ENCODE measurements at places on chromosomes 11 and 22.

DNA sequence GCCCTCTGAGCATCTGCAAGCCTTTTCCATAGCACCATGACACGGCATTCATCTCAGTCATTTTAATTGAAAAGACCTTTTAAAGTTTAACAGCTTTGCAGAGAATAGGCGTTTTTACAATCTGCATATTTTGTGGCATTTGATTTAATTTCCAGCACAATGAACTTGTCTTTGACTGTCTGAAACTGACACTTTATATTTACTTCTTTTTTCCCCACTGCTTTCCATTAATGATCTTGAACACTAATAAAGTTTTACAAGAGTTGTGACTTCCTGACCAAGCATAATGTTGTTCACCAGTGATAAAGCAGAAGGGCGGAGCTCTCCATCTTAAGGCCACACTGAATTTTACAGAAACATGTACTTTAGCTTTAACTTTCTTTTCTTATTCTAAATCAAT is 548.7 kb downstream of the FAM181B start:
- ATAC-seq, result no peak

DNA sequence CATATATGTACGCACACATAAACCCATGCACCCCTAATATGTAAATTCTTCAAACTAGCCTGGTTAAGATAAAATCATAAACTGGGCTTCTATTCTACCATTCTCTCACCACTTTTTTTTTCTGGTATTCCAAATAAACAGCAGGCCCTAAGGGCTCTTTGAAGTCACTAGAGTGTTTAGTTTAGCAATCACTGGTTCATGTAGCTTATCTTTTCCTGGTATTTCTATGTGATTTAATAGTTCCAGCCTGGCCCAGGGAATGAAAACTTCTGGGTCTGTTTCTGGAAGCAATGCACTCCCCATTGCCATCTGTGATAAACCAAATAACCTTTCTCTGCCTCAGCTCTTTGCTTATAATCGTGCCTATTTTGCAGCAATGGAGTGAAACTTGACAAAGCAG is 10.7 kb upstream of the MPPED2 start:
- no peak for ATAC-seq

DNA sequence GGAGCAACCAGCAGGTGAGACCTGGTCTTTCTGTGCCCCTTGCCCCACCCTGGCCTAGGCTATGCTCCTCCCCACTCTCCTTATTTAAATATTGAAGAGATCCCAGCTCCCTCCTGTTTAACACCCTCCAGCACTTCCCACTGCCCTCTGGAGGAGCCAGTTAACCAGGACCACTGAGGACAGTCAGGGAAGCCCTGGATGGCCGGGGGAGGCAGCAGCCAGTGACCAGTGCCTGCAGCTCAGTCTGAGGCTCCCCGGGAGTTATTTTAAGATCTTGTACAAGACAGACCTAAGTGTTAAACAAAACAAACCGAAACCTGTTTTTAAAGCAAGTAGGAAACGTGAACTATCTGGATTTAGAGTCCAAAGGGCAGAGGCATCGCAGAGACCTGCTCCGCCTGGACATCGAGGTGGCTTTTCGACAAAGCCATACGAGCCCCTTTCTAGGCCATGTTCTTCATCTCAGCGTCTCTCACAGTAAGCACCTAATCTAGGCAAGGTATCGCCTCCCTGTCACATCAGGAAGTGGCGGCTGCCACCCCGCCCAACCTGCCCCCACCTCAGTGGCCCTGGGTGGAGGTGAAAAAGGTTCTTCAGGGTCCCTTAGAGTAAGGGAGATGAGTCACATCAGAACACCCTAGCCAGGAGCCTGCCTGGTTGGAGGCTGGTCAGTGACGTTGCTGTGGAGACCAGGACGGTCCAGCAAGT is 35.2 kb downstream of the TRMU start:
- no peak for ATAC-seq

- no peak for ATAC-seq
These were observed 7.2 kb upstream of the IL10RA start for GRCh38 chr11:117978991-117979390.

GRCh38 chr11:44264438-44264749 is 45.5 kb downstream of the ALX4 start:
- ATAC-seq, result no peak

DNA sequence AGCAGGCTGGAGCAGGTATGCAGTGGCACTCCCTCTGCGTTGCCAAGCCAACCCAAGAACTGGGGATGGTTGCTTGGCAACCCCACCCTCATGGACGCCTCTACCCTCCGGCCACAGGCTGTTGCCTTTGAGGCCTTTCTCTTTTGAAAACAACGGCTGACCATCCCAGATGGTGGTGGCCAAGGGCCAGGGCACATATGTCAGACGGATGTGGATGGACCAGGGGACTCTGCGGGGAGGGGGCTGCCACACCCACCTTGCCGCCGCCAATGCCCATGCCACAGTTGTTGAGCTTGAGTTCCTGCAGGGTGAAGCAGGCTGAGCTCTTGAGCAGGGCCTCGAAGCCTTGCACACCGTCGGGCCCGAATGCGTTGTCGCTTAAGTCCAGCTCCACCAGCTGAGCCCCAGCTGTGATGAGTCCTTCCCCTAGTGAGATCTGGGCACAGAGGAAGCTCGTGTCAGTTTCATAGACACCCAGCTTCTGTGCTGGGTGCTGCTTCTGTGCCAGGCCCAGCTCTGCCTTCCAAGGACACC is 21.5 kb downstream of the RANGAP1 start:
- no peak for ATAC-seq

DNA sequence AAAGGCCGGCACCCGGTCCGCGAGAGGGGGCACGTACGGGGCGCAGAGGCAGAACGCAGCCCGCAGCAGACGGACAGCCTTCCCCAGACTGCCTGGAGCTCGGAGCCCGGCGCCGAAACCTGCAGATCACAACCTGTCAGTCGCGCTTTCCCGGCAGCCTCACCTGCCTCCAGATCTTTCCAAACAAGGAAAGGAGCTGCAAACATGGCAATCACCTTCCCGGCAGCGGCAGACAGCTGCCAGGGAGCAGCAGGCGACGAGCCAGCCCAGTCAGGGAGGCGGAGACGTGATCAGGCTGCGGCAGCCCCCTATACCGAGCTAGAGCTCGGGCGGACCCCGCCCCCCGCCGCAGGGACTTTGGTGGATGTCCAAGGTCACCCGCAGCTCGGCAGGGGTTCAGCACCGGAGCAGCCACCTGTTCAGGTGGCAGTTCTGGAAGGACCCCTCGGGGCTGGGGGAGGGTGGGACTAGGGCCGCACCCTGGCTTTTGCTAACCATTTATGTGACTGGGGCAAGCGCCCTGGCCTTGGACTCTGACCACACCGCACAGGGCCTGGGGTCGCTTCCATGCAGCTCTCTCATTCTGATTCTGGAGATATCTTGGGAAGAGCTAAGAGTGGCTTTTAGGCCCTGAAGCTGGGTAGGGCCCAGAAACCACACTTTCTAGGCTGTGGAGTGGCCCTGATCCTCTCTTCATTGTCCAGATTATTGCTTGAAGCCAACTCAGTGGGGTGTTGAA is 143.8 kb downstream of the NECTIN1 start:
- no peak for ATAC-seq

- ATAC-seq, result no peak
These were observed 547.5 kb downstream of the TBC1D22A start for GRCh38 chr22:47309946-47310345.

DNA sequence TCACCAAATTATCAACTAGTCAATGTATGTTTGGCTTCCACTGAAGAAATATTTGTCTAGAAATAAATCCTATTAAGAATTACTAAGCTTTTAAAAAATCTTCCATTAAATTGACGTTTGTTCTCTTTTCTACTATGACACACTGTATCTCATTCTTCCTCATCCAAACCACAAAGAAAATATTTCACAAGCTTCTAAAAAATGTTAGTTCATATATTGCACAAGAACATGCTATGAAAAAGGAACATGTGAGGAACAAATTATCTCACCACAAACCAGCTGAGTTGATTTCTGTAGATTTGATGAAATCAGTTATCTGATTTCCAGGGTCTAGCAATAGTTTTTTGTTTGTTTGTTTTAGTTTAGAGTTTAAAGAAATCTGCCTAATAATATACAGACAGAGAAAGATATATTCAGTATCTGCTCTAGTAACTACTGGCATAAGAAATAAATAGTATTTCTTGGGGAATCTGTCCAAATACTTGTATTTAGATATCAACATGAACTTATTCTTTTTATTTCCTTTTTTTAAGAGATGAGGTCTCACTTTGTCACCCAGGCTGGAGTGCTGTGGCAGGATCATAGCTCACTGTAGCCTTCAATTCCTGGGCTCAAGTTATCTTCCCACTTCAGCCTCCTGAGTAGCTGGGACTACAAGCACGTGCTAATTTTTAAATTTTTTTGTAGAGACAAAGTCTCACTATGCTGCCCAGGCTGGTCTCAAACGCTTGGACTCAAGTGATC is 161.7 kb downstream of the ATG16L2 start:
- ATAC-seq, result peak; percentile 81

GRCh38 chr11:518463-519202 is 11.6 kb upstream of the RNH1 start:
- peak; percentile 95 for ATAC-seq

- no peak for ATAC-seq
These were observed 19.4 kb downstream of the SUSD2 start for GRCh38 chr22:24200619-24201212.

DNA sequence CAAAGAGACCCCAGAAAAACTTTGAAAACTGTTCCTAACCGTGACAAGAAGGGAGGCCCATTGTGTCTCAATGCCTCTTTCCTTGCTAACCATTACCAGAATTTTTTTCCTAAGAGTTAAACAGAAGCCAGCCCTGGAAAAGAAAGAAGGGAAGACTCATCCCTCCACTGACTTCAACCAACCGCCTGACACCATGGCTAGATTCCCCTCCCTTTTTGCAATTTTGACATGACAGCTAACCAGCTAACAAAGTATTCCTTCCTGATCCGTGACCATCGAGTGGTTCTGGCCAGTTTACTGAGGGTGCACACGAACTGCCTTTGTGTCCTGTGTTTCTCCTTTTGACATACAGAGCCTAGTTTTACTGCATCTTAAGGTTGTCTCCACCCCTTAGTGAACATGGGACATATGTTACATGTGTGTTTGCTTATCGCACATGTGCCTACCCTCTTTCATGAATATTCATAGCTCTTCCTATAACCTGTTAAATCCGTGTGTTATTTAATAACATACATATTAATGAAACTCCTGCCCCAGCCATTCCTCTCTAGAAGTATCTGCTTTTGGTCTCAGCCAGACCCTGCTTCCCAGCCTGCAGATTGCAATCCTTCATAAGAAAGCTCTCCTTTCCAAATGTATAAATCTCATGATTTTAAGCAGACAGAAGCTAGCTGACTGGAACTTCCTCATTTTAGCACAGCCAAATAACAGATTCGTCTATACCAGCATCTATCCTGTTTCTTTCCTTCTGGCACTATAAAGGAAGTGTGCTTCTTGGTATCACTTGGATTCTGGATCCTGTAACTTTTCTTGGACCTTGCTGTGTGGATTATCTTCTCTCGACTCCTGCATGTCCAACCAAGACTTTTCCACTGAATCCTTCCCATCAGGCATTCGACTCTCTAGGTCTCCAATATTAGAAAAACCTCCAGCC is 37.8 kb downstream of the RASSF10 start:
- ATAC-seq, result no peak

GRCh38 chr11:72621008-72621610 is 53.1 kb downstream of the PDE2A start:
- ATAC-seq, result peak; percentile 46

DNA sequence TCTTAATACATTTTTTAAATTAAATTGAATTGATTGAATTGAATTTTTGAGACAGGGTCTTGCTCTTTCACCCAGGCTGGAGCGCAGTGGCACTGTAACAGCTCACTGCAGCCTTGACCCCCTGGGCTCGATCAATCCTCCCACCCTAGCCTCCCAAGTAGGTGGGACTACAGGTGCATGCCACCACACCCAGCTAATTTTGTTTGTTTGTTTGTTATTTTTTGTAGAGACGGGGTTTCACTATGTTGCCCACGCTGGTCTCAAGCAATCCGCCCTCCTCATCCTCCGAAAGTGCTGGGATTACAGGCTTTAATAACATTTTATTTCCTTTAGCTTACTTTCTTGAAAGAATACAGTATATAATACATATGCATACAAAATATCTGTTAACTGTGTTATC is 226.9 kb downstream of the BUD13 start:
- no peak for ATAC-seq

GRCh38 chr11:63670433-63671321 is 499 bp downstream of the ATL3 start:
- no peak for ATAC-seq

DNA sequence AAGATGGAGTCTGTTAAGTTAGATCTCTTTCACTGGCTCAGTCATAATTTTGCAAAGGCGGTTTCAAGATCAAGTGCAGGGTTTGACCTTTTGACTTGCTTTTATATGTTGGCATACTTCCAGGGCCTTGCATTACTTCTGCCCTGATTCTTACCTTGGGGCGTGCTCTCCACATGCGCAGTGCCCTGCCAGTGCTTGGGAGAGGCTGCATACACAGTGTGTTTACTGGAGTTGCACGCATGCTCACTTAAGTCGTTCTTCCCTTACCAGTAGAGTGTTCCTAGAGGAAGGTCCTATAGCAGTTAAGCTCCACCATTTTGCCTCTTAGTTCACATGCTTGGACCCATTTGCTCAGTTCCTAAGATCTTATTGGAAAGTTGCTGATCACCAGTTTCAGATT is 21.0 kb upstream of the TMEM123 start:
- ATAC-seq, result no peak

DNA sequence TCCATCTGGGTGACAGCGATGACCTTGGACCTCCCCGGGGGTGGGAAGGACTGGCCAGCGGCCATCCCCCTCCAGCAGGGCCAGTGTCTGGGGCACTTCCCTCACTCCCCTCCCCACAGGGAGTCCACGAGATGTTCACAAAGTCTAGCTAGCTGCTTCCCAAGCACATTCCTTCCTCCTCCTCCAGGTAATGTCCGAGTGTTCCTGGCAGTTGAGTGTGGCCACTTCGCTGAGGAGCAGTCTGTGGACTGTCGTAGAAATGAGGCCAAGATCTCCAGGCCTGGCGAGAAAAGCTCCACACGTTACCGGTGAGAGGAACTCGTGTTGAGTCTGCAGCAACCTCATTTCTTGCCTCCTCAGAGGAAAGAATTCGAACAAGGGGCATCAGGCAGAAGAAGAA is 425.5 kb downstream of the BRD1 start:
- no peak for ATAC-seq

DNA sequence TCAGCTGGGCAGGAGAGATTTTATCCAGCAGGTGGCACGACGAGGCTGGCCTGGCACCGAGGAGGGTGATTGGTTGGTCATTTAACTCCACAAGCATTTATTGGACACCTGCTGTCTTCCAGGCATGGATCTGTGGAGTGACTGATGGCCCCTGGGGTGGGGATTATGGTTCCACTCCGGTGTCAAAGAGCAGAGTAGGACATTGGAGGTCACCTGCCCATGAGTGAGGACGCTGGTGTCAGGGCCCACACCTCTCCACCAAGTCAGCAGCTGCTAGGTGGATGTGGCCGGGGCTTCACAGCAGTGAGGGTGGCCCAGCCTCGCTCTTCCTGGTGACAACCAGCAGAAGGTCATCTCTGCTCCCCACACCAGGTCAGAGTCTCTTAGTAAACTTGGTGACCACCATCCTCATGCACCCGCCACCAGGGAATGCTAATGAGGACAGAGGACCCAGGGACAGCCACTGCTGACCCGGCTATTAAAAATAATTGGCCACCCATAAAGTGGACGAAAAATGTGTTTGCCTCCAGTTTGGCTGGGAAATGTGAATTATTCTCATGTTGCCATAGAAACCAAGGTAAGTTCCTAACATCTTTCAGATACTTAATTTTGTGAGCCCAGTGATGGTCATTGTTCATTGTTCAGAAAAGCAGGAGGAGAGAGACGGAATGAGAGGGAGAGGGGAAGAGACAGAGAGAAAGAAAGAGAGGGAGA is 428.7 kb downstream of the TBC1D22A start:
- no peak for ATAC-seq

Data from activated CD4-positive, CD25-positive, alpha-beta regulatory T cell treated with anti-CD3 and anti-CD28 coated beads, Interleukin-2, amount 50 U/mL, for 24 hours (primary cell).